Urinary bladder (tissue), 4 donors: ENCODE measurements at places on chromosomes 4 and X.

GRCh38 chr4:7213807-7214206 is 21.5 kb downstream of the SORCS2 start:
- no peak for DNase-seq

DNA sequence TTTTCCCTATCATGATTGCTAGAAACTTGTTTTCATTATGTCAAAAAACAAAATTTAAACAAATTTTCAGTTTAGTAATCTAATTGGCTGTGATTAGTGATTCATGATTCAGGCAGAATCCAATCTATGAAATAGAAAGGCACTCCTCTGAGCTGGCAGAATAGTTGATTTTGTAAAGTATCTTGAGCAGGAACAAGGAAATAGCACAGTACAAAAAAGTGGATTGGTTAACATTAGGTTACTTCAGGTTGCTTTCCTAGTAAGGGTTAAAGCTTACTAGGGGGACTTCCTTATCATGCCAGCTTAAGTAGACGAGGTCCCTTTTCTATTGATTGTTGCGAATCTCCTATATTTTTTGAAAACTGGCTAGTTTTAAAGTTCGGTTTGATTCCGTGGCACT is 43.4 kb upstream of the PRDM5 start:
- no peak for DNase-seq

GRCh38 chr4:185470501-185471195 is 885 bp downstream of the CCDC110 start:
- DNase-seq: no peak

- DNase-seq: no peak
Measured at GRCh38 chr4:95129821-95130311, 372.1 kb downstream of the BMPR1B start.

GRCh38 chrX:2383735-2384134 is 117.0 kb downstream of the DHRSX start:
- no peak for DNase-seq

DNA sequence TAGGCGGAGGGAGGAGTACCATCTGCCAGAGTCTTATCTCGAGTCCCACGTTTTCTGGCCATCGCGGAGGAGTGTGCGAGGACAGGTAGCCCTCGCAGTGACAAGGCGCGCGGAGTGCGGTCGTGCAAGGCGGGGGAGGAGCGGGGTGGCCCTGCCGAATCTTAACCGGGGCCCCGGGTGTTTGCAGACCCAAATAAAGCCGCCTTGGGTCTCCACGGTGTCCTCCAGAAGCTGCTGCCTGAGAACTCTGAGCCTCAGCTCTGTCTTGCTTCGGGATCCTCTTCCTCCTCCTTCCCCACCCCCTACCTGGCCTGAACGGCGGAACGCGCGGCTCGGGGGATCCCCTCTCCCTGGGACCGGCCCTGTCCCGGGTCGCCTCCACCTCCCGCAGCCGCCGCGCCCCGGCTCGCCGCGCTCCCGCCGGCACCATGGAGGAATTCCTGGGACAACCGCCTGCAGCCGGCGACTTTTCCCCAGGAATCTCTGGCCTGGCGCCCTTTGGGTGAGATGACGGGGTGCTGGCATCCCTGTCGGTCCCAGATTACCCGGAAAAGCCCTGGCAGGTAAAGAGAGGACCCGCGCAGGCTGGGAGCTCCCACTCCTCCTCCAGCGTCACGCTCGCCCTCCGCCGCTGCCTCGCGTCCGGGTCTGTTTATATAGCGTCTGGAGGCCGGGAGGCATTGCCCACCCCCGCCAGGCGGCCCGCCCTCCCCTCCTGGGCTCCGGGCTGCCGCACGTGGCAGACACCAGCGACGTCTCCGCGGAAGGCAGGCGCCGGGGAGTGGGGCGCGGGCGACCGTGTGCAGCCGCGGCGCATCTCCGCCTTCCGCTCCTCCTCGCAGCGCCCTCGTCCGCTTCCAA is at the start of gene GALNTL6:
Gene GALNTL6, plus strand, starts transcription at position 740 of the 861 bp plus-strand sequence.
- no peak for DNase-seq

DNA sequence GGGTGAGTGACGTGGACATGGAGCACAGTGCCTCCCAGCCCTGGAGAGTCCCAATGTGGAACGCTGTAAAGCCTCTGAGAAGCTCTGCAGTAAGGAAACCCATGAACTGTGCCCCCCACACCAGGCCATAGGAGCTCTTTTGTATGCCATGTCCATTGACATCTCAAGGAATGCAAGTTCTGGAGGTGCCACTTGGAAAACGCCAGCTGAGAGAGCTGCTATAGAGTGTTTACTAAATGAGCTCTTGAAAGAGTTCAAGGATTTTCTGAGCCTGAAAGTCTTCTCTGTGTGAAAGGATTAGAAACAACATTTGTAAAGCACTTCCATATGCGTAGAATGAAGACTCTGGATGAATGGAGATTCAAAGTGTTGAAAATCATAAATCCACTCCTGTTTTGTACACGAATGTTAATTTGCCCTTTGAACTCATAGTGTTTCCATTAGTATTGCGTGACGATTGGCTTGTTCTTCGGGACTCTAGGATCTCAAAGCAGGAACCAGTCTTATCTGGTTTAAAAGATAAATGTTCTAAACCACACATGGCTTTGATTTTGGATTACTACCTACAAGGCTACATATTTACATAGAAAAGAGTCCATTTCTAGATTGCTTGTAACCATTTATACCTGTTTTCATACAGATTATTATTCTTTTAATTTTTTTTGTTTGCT is 41.8 kb upstream of the STOX2 start:
- no peak for DNase-seq

- no peak for DNase-seq
Measured at GRCh38 chr4:10240691-10241090, 124.1 kb upstream of the WDR1 start.

- DNase-seq: no peak
Measured at GRCh38 chr4:3871881-3872833, 106.0 kb downstream of the ADRA2C start.

DNA sequence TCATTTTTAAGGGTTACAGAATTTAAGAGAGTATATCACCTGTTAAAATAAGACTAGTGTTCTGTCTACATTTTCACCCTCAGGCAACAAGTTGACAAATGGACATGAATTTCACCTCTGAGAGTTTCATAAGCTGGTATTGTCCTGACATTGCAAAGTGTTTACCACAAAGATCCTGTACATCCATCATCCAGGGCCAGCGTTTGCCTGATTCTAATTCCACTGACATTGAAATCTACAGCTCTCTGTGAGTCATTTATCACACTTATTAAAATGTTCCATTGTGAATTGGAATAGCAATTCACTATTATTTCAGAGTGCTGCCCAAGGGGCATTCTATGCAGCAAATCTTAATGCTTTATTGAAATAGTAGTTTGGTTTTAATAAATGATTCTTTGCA is 1499.4 kb upstream of the PCDH7 start:
- DNase-seq: no peak

- DNase-seq: no peak
Measured at GRCh38 chrX:110086162-110086915, 83.4 kb downstream of the TMEM164 start.
